ENCODE measurements at places on chromosomes 12 and 14. TPM values are rescaled to one million over a fixed set of nuclear protein-coding genes. Genes with fewer than 3 reads are reported as not detected.

The EGLN3 gene
- not detected for total RNA-seq

The NPFF gene
- not detected for total RNA-seq

The CD69 gene
- not detected for total RNA-seq

The ANAPC7 gene
- total RNA-seq, result 51.0 TPM

The SLC6A12 gene
- not detected for total RNA-seq

The SARNP gene
- 73.3 TPM for total RNA-seq

The CDC42BPB gene
- 76.2 TPM for total RNA-seq

The HOXC12 gene
- not detected for total RNA-seq

The INHBC gene
- not detected for total RNA-seq

The HOXC9 gene
- total RNA-seq, result 1.5 TPM

The ESRRB gene
- total RNA-seq, result not detected

The SELPLG gene
- 6.6 TPM for total RNA-seq

The LGR5 gene
- total RNA-seq, result not detected

The FZD10 gene
- total RNA-seq, result not detected

The PDZRN4 gene
- total RNA-seq, result not detected

The OTOGL gene
- total RNA-seq, result 0.20 TPM

The KRT2 gene
- not detected for total RNA-seq

The COCH gene
- total RNA-seq, result not detected

The SLCO1B3 gene
- not detected for total RNA-seq

The SOAT2 gene
- total RNA-seq, result 0.12 TPM

The FGFR1OP2 gene
- 39.5 TPM for total RNA-seq

The KRT86 gene
- total RNA-seq, result 0.34 TPM
